ENCODE measurements at places on chromosomes 13 and 19.

DNA sequence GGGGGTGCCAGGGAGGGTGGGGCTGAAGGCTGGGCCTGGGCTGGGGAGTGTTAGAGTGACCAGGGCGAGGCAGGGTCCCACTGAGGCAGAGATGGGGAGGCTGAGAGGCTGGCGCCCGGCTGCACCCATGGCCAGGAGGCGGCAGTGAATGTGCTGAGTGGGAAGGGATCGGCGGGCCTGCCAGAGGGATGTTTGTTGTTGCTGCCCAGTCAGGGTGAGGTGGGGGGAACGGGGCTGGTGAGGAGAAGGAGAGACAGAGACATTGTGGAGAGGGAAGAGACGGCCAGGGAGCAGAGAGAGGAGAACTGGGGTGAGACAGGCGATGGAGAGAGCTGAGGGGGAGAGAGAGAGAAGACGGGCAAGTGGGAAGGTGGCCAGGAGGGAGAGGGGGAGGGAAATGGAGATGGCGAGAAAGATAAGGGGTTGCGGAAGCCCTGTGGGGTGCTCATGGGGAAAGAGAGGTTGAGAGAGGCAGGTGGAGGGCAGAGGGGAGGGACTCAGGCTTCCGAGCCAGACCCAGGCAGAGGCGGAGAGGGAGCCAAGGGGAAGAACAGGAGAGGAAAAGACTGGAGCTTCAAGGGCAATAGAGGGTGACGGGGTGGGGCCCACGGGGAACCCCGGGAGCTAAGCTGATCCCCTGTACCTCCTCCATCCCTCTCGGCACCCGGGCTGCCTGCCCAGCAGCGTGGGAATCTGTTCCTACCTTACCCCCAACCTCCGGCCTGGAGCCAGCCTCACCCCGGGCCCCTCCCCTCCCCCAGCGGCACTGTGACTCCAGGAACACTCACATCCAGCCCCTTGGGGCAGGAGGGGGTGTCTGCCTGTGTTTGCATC lies 690 bp upstream of the B3GNT8 start:
- no peak for DNase-seq

DNA sequence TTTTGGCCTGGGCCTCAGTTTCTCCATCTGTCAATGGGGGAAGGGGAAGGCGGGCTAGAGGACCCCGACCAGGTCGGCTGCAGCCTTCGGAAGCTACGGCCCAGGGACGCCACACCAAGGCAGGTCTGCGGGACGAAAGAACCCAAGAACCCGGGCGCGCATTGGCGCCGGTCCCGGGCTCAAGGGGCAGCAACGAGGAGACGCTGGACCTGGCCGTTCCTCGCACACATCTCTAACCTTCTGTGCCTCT lies 739 bp upstream of the ILF3 start:
- DNase-seq: no peak

DNA sequence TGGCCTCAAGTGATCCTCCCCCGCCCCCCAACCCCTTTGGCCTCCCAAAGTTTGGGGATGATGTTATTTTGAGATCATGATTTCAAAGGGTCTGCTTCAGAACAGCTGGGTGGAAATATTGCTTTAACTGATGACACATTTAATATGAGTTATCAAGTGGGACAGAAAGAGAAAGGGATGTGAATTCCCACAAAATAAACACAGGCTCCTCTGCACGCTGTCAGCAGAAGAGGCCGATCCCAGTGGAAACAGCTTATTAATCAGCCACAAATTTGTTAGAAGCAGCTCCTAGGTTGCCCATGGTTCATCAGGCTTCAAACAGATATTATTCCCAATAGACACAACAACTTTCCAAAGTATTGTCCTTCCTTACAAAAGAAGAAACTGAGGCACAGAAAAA lies 4.7 kb downstream of the DCLK1 start:
- no peak for DNase-seq

- no peak for DNase-seq
Observed at GRCh38 chr19:19111967-19112580, 26.2 kb downstream of the TMEM161A start.

- DNase-seq: no peak
Observed at GRCh38 chr19:18440936-18441803, 3.2 kb upstream of the ISYNA1 start.

DNA sequence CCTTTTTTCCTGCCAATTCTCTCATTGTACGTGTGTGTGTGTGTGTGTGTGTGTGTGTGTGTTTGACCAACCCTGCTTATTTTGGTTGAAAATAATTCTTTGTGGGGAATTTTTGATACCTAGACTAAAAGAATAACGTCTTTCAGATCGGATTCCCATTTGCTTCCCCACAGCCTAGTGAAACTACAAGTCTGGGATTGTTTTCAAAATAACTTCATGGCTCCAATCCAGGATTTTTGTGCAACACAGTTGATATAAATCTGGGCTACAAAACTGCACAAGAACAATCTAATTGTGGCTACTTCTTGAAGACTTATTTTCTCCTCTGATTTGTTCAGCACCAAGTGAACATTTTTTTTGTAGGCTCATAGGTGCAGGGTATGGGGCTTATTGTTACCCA lies 332.8 kb upstream of the MIR17HG start:
- no peak for DNase-seq

- no peak for DNase-seq
Observed at GRCh38 chr13:51920786-51921185, 59.0 kb downstream of the CCDC70 start.

DNA sequence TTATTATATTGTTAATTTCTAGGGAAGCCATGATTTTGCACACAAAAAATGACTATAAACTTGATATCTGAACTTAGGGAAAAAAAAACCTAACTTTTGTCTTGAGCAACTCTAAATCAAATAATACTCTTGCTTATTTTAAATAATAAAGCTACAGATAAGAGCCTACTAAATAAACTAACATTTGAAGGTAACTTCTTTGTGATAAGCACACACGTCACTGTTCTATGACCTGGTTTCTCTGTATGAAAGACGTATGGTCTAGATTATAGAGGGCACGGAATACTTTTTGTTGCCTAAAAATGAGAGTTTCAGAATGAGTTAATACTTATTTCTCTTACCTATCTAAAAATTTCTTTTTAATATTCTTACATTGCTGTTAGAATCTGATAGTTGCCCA lies 603.2 kb downstream of the DCT start:
- no peak for DNase-seq

DNA sequence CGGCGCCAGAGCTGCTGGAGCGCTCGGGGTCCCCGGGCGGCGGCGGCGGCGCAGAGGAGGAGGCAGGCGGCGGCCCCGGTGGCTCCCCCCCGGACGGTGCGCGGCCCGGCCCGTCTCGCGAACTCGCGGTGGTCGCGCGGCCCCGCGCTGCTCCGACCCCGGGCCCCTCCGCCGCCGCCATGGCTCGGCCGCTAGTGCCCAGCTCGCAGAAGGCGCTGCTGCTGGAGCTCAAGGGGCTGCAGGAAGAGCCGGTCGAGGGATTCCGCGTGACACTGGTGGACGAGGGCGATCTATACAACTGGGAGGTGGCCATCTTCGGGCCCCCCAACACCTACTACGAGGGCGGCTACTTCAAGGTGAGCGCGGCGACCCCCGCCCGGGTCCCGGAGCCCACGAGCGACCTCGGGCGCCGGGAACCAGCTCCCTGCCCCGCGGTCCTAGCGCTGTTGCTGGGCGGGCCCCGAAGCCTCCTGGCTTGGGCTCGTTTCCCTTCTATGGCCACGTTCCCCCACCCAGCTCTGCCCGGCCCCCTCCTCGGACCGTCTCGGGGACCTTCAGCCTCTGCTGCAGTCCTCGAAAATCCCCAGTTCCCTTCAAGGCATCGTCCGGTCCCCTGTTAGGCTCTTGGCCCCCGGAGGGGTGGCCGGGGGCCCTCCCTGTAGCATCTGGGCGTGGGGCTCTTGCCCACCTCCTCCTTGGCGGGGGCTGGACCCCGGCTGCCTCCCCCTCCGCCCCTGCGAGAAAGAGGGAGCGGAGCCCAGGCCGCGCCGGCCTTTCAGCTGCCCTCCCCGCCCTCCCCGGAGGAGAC lies at the start of gene CDC34:
Gene CDC34, plus strand, starts transcription at position 8 of the 808 bp plus-strand sequence. Its CDS starts 172 bp downstream, at position 180.
- DNase-seq: peak; percentile 27

GRCh38 chr13:91346850-91347201 lies 661 bp upstream of the MIR17HG start:
- peak; percentile 47 for DNase-seq

- peak; percentile 14 for DNase-seq
Observed at GRCh38 chr13:59677966-59678814, 485.5 kb downstream of the DIAPH3 start.

GRCh38 chr19:3514930-3515329 lies 8.8 kb downstream of the FZR1 start:
- DNase-seq: no peak

DNA sequence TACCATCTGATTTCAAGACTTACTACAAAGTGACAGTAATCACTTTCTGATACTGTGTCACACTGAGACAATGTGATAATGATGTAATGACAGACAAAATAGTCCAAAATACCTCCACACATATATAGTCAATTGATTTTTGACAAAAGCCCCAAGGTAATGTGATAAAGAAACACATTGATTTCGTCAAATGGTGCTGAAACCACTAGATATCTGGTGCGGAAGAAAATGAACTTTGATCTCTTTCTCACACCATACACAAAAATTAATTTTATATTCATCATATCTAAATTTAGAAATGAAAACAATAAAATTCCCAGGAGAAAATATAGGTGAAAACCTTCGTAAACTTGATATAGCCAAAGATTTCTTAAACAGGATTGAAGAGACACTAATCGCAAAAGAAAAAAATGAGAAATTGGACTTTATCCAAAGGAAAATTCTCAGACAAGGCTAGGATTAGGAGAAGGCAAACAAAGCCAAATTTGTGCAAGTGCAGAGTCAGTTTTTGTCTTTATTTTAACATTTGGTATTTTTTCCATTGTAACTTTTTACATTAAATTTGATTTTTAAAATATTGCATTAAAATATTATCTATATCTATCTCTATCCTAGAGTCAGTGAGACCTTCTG lies 739.9 kb downstream of the DIAPH3 start:
- no peak for DNase-seq

- DNase-seq: no peak
Observed at GRCh38 chr13:57996717-57997116, 365.2 kb downstream of the PCDH17 start.

DNA sequence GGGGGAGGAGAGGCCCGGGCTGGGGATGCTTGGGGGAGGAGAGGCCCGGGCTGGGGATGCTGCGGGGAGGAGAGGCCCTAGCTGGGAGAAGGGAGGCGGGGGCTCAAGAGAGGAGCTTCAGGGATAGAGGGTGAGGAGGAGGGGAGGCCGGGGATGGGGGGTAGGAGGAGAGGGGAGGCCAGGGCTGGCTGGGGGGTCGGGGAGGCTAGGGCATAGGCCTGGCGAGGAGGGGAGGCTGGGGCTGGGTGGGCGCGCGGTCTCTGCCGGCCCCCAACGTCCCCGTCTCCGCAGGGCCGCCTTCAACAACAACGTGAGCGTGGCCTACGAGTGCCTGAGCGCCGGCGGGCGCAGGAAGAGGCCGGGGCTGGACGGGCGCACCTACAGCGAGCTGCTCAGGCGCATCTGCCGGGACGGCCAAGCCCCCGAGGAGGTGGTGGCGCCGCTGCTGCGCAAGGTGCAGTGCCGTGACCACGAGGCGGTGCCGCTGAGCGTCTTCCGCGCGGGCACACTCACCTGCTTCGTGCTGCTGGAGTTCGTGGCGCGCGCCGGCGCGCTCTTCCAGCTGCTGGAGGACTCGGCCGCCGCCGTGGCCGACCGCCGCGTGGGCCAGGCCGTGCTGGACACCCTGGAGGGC lies 11.4 kb downstream of the TPGS1 start:
- peak; percentile 23 for DNase-seq

DNA sequence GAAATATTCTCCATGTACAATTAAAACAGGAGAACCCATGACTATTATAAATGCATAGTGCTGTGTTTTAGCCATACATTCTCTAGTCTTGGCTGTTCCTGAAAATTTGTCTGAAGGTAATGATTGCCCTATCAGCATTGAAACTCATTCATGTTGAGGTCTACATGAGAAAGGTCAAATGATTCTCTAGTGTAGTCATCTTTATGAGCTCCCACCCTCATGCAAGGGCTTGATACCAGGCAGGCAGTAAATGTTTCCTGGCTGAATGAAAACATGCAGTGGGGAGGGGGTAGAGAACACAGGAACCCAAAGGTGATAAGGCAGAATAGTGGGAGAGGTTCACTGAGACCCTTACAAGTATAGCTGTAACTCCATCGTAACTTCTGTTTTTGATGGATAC lies 424.3 kb downstream of the COG6 start:
- no peak for DNase-seq

GRCh38 chr13:108031865-108032264 lies 183.5 kb downstream of the LIG4 start:
- no peak for DNase-seq

- DNase-seq: no peak
Observed at GRCh38 chr19:18788529-18789421, 2.3 kb downstream of the COMP start.

DNA sequence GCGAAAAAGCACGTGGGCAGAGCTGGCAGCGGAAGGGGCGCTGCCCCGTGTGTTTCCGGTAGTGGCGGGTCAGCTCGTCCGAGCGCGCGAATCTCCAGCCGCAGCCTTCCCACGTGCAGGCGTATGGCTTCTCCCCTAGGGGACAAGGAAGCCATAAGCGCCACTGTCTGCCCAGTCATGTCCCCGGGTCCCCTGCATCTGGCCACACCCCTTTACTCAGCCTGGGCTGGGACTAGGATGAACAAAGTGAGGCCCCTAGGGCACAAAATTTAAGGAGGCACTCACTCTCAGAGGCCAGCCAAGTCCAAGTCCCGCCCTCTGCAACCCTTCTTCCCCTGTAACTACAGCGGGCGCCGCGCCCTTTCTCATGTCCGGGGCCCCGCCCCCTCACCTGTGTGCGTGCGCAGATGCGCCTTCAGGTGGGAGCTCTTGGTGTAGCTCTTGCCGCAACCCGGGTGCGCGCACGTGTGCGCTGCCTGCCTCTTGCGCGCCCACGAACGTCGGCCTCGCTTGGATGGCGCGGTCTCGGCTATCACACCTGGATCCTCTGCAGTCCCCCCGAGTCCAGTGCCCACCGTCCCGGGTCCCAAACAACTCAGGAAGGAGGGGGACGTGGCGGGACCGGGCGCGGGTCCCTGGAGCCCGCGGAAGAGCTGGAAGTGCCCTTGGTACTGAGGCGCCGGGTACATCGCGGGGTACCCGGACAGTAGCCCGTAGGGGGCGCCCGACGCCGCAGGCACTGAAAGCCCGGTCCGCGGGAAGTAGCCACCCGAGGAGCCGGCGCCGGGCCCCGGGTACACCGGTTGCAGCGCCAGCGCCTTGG lies 1.9 kb downstream of the KLF1 start:
- peak; percentile 93 for DNase-seq

DNA sequence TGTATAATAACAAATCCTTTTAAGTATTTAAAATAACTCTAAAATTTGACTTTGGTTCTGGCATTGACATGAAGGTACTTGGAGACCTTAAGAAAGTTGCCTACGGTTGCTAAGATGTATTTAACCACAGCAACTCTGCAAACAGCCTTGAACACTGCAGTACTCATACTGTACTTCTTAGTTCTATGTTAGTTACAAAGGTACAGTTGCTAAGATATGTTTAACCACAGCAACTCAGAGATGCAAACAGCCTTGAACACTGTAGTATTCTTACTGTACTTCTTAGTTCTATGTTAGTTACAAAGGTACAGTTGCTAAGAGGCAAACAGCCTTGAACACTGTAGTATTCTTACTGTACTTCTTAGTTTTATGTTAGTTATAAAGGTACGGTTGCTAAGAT lies 268.3 kb upstream of the MIR17HG start:
- DNase-seq: no peak
